NCI-H1436 treated with DMSO at 0.1 percent for 48 hours (cell line): ENCODE measurements at places on chromosomes 11 and 22.

GRCh38 chr11:108322666-108323065, 99.8 kb downstream of the ATM start:
- DNase-seq = no peak

DNA sequence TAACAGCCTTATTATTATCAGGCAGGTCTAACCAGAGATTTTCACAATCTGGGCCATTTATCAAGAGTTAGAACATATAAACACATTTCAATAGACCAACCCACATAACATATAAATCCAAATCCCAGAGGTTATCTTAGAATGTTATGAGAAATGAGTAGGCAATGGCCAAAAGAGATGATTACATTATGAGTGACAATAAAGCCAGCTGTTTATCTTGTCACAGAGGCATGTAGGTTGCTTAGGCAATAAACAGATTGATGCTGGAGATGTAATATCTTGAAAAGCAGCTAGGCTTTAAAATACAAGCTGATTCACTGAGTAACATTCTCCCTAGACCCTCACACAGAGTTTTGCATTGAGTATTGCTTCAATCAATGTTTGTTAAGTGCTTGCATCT, 148.5 kb upstream of the SESN3 start:
- no peak for DNase-seq

DNA sequence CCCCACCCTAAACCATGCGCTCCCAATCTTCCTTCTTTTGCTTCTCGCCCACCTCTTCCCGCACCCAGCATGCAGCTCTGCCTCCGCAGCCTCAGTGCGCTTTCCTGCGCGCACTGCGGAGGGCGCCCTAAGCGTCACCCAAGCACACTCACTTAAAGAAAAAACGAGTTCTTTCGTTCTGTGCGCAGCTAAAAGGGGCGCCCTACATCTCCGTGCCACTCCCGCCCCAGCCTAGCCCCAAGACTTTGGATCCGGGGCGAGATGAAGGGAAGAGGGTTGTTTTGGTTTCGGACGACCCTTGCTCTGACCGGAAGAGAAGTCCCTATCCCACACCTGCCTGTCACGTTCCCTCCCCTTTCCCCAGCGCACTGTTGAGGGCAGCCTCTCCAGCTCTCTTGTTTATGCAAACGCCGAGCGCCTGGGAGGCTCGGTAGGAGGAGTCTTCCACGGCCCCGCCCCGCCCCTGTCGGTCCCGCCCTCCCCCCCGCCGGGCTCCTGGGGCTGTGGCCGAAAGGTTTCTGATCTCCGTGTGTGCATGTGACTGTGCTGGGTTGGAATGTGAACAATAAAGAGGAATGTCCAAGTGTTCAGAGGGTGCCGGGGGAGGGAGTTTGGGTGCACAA, 5.3 kb downstream of the VSIG2 start:
- no peak for DNase-seq

GRCh38 chr11:103031834-103032233, 60.1 kb downstream of the DCUN1D5 start:
- no peak for DNase-seq

- DNase-seq = no peak
Measured at GRCh38 chr11:126925321-126926093, 75.1 kb downstream of the KIRREL3 start.

- no peak for DNase-seq
Measured at GRCh38 chr11:8932564-8933180, at the start of gene C11orf16. C11orf16 (minus strand) TSS chr11:8932947; CDS start chr11:8932308, 639 bp downstream.

- no peak for DNase-seq
Measured at GRCh38 chr11:63699896-63700295, 18.6 kb downstream of the RTN3 start.

DNA sequence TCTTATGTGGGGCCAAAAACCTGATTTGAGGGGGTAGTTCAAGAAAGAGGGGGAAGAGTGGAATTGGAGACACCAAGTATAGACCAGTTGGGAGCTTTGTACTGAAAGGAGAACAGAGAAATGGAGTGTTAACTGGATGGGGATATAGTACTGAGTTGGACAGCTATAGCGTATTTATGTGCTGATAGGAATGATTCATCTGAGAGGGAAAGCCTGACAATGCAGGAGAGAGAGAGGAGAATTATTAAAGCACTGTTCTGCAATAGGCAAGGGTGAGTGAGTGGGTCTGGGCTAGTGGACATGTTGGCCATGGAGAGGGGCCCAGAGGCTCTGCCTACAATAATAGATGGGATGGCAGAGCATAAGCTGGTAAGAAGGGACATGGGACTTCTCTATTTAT, 52.9 kb upstream of the PITPNB start:
- DNase-seq = no peak

- no peak for DNase-seq
Measured at GRCh38 chr22:44608597-44609399, 93.2 kb upstream of the PRR5 start.

DNA sequence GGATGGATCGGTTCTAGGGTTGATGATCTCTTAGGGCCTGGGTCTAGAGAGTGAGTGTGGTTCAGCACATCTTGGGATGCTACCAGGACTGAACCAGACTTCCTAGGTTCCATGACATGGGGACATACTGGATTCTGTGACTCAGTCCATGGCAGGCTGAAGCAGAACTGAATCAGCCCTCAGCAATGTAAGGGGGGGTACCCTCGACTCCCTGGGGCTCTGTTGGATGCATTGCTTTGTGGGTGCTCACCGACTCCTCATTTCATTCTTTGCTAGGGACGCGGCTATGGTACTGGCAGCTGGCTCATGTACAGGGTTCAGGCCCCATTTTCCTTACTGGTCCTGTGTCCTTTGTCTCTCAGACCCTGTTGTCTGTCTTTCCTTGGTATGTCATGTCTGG, 733 bp upstream of the GRAMD1B start:
- no peak for DNase-seq

DNA sequence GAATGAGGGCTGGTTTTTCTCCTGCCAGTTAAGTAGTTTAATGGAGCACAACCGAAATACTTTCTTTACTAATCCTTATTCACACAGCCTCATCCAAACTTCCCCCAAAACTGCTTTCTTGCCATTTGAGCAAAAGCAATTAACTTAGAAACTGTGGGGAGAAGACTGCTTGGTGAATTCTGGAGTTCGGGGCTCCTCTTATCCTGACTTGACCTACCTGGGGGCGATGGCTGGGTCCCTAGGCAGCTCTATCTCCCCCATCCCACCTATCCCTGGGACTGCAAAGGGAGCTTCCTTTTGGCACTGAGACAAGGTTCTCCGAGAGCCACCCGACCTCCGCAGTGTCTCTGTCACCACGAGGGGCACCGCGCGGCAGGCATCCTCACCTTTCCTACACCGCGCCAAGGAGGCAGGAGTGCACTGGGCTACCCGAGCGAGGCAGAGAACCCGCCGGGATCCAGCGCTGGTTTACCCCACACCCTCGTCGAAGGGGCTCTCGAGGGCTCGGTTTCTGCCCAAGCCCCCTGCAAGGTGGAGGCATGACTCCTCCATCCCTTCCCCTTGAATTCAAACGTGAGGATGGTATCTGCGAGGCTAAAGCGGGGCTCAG, 759 bp downstream of the DESI1 start:
- DNase-seq = no peak

GRCh38 chr22:37520776-37521191, 1.6 kb upstream of the CARD10 start:
- no peak for DNase-seq

- no peak for DNase-seq
Measured at GRCh38 chr11:35323076-35323868, 96.1 kb downstream of the SLC1A2 start.

DNA sequence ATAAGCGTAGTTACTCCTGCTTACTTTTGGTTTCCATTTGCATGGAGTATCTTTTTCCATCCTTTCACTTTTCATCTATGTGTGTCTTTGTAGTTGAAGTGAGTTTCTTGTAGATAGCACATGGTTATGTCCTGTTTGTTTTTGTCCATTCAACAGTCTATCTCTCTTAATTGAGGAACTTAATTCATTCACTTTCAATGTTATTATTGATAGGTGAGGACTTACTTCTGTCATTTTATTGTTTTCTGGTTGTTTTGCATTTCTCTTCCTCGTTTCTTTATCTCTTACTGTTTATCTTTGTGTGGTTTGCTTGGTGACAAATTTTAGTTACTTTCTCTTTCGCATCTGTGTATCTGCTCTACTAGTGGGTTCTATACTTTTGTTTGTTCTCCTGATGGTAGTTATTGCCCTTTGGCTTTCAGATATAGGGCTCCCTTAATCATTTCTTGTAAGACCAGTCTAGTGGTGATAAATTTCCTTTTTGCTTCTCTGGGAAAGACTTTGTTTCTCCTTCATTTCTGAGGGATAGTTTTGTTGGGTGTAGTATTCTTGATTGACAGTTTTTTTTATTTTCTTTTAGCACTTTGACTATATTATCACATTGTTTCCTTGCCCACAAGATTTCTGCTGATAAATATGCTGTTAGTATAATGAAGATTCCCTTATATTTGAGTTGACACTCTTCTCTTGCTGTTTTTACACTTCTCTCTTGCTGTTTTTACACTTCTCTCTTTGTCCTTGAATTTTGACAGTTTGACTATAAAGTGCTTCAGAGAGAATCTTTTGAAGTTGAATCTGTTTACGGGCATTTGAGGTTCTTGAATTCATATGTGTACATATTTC, 9.0 kb upstream of the RAG1 start:
- DNase-seq = no peak

GRCh38 chr11:78740199-78741071, 165.8 kb upstream of the NARS2 start:
- DNase-seq = peak; percentile 48

DNA sequence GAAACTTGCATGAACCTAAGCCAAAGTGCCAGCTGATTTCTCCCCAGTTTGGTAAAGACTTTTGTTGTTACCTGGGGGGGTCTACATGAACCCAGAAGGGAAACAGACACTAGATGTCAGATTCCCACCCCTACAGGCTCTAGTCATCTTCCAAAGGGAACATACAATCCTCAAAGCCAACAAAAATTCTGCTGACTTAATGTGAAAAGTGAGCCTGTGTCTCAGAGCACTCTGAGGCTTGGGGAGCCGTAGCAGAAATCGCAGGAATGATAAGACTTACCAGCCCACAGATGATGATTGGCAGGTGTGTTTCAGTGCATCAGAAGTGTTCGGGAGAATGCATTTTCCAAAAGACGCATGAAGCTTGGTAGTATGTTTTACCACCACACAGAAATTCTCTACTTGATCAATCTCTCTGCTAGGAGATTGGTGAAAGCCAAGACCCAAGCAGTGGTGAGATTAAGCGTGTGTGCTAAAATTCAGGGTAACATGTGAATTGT, 187.1 kb downstream of the DBX1 start:
- no peak for DNase-seq

GRCh38 chr11:47395223-47396048, 13.0 kb upstream of the SLC39A13 start:
- no peak for DNase-seq

DNA sequence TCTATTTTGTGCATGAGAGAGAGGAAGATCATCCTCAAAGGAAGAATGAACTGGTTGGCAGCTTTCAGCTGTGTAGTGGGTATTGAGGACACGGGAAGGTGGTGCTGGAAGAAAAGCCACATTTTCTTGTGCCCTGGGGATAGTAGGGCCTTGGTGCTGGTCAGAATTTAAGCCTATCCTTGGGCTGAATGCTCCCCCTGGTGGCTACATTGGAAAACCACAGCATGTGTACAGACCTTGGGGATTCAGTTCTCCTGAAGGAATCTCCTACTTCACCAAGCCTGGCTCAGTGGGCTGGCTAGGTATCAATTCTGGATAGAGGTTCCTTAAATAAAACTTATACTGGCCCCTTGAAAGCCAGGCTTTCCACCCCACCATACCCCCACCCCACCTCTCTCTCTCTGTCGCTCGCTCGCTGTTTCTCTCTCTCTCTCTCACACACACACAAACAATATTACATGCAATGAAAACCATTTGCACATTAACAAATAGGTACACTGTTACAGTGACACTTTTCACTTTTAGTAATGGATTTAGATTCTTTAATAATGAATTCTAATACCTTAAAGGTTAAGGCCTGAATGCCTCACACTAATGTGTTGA, 2.8 kb upstream of the OR51M1 start:
- DNase-seq = no peak

DNA sequence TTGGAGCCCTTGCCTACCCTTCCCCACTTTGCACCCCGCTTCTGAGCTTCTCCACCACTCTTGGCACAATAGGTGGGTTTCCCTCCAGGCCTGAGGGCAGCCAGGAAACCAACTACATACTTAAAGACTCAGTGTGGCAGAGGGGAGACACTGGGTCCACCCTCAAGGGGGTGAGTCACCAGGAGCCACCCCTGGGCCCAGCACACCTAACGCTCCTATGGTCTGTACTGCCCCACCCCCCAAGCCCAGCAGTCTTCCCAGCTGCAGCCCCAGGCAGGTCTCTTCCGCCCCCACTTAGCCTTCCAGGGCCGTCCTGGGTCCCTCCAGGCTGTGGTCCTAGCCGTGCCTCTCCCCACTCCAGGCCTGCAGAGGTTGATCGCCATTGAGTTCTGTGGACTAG, 3.2 kb upstream of the TMPRSS13 start:
- DNase-seq = no peak

- no peak for DNase-seq
Measured at GRCh38 chr11:77381729-77382665, 80.5 kb upstream of the GDPD4 start.

GRCh38 chr11:1419811-1420210, 30.1 kb downstream of the BRSK2 start:
- DNase-seq = no peak

DNA sequence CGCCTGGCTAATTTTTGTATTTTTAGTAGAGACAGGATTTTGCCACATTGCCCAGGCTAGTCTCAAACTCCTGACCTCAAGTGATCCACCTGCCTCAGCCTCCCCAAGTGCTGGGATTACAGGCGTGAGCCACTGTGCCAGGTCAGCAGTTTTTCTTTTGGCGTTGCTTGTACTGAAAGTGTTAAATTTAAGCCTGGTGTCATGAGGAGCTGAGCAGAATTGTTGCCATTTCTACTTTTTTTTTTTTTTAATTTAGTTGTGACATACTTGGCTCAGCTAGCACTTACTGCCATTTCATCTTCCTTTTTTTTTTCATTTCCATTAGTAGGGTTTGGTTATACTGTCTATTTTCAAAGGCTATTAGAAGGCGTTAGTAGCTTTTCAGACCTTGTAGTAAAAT, 10.7 kb downstream of the TAB1 start:
- no peak for DNase-seq

GRCh38 chr11:17475666-17476316, 854 bp downstream of the ABCC8 start:
- DNase-seq = no peak

DNA sequence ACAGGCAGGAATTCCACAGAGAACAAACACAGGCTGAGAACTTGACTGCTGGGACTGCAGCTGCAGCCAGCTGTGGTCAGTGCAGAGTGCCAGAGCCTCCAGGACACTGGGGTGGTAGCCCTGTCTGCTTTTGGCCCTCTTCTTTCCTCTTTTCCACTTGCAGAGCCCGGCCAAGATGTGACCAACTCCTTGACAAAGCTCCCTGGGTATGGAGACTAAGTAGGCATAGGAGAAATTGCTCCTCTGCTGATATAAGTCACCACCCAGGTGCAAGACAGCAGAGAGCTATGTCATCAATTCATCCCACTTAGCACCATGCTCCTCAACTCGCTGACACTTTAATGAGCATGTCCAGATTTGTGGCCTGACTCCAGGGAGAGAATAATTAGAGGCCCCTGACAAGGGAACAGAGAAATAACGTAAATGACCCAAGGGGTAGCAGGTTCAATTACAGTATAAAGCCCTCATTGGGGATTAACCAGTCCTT, 369.4 kb upstream of the B3GAT1 start:
- no peak for DNase-seq
